ENCODE measurements at places on chromosomes 6 and 20. TPM values are rescaled to one million over a fixed set of nuclear protein-coding genes. Genes with fewer than 3 reads are reported as not detected.

DNA sequence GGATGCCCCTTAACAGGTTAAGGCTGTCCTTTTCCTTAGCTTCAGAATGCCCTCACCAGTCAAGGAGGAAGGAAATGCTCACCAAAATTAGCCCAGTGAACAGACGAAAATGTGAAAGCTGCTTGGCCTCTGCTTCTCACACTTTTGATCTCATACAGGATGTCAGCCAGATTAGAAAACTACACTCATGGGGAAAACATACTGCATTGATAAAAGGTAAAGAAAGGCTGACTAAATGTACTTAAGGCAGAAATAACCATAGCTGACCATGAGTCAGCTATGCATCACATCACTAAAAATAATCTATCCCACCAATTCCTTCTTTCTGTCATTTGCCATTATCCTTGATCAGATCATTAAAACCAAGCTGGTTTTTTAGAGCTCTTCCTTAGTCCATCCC lies 198.4 kb upstream of the TENT5A start:
- DNase-seq, result no peak

GRCh38 chr6:63649847-63650265 lies 14.3 kb downstream of the PHF3 start:
- no peak for DNase-seq

- no peak for DNase-seq
Observed at GRCh38 chr20:32988008-32988407, 16.2 kb downstream of the SUN5 start.

DNA sequence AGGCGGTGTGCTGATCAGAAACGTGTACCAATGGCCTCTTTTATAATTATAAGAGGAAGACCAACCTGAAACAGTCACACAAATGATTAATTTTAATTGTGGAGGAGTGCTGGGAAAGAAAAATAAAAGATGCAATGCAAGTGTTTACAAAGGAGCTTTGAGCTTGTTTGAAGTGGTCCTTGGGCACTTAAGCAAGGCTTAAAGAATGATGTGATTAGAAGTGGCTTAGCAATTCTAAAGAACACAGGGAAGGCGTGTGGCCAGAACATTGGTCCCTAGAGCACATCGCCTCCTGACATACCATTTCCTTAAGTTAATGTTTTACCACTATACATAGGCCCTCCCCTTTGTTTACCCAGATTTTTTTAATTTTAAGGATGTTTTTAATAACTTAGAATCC lies 26.1 kb downstream of the PTPN1 start:
- no peak for DNase-seq

DNA sequence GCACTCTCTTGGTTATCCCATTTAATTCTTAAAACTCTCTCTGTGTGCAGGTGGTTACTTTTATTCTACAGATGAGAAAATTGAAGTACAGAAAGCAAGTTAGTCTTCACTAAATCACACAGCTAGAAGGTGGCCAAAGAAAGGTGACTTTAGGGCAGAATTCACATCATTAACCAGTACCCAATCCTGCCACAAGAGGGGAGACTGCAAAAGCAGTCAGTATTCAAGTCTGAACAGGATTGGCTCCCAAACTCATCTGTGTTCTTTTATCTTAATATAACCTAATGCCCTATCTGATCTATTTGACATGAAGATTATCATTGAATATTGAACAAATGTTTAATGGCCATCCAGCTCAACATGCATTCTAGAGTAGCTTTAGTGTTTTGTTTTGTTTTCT lies 225.3 kb upstream of the FAM83B start:
- DNase-seq, result peak; percentile 48

- DNase-seq, result no peak
Observed at GRCh38 chr6:133966654-133967329, 13.8 kb downstream of the TBPL1 start.

DNA sequence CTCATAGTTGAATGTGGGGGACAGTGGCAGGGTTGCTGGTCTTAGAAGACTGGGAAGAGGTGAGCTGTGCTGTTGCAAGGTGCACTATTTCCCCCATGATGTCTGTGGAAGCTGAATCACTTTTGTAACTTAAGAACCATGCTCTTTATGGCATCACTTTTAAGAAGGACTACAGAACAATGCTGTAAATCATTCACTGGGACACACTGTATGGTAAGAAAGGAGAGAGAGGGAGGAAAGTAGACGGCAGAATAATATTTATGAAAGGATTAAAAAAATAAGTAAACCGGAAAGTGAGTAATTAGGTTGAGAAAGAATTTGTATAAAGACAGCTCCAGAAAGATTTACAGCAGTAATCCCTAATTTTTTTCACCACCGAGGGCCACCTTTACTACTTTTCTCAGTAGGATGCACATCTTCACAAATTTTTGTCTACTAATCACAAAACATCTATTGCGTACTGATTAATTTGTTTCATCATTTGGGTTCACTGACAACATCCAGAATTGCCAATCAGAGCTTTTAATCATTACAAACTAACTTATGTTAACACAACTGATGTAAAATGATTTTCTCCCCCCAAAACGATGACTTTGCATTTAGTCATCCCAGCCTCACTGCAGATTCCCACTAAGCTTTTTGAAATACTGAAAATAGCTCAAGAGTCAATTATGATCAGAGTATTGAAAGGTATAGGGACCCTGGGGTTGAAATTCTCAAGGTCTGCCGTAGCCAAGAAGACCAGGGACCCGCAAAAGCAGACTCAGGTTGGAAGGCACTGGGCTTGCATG lies 560.7 kb upstream of the NOX3 start:
- DNase-seq, result no peak

GRCh38 chr6:84242265-84242664 lies 14.8 kb upstream of the CEP162 start:
- DNase-seq, result no peak

- DNase-seq, result no peak
Observed at GRCh38 chr20:54040531-54040930, 29.9 kb downstream of the BCAS1 start.

DNA sequence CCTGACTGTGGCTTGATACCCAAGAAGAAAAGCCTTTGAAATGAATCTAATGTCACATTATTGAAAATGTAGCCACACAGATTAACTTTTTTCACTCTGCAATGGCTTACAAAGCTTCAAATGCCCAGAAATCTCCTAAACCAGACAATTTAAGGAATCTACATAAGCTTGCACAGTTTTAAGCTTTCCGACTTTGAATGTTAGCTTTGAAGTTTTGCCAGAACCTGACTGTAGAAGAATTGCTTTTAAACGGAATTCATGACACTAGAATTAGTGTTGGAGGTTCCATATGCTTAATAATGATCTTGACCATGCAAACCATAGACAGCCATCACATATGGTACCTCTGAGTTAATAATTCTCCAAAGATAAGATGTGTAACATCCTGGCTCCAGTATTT lies 798.5 kb upstream of the EPHA7 start:
- no peak for DNase-seq

DNA sequence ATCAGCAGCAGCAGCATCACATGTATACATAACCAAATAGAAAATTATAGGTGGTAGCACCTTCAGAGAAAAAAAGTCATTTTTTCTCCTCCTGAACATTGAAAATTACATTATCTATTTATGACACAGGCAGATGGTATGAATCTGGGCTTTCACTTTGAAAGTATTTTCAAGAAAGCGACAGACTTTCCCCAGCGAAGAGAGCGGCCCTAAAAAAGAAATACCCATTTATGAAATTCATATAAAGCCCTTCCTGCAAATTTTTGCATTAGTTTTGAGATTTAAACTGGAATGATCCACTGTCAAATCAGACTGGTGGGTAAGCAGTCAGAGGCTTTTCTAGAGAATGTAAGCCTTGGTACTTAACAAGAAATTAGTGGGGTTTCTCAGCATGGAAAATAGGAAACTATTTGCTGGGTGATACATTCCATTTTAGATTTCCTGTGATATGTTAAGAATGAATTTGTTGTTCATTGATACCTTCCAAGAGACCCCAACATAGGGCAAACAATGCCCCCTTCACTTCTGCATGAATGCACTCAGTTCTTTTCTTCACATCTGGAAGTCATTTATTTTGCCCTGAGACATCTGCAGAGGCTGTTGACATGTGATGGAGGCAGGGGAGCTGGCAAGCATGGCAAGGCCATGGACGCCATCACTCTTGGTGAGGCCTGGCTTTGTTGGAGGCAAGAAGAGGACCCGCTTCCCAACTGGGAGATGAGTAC lies 147.0 kb downstream of the LINC00237 start:
- no peak for DNase-seq

DNA sequence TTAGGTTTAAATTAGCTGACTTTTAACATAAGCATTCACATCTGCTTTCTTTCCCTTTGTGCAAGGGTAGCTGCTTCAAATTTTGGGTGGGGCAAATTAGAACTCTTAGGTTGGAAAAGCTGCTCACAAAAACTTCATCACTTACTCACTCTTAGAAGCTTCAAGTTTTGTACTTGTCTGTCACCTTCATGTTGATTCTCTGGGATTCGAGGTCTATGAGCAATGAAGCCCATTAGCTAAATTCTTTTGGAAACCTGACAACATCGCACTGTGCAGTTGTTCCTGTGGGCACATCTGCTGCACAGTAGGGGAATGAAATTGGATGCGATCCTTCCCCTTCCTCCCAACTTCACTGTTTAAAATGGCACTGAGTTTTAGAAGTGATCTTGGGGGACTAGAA lies 156.1 kb downstream of the UBE3D start:
- DNase-seq, result no peak

DNA sequence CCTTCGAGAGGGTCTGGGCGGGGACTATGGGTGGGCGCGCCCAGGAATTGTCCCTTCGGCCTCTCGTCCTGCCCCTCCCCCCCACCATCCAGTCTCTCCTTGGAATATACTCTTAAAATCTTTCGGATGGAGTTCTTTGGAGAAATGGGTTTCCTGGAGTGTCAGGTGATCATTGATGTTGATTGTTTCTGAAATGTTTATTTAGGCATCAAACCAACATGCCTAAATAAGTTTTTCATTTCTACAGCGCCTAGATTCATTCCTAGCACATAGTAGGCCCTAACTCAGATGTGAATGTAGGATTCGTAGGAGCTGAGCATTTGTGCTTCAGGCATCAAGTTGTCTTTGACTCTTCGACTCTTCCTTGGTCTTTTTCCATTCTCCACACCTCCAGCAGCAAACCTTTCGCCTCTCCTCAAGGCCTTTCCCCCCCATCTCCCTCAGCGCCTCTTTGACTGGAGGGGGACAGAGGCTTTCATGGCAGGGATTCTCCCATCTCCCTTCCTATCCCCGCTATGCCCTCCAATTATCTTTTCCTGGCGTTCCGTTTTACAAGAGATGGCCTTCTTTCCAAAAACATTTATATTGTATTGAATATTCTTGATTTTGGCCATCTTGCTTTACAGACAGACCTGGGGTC lies 610 bp downstream of the CASP8AP2 start:
- no peak for DNase-seq

DNA sequence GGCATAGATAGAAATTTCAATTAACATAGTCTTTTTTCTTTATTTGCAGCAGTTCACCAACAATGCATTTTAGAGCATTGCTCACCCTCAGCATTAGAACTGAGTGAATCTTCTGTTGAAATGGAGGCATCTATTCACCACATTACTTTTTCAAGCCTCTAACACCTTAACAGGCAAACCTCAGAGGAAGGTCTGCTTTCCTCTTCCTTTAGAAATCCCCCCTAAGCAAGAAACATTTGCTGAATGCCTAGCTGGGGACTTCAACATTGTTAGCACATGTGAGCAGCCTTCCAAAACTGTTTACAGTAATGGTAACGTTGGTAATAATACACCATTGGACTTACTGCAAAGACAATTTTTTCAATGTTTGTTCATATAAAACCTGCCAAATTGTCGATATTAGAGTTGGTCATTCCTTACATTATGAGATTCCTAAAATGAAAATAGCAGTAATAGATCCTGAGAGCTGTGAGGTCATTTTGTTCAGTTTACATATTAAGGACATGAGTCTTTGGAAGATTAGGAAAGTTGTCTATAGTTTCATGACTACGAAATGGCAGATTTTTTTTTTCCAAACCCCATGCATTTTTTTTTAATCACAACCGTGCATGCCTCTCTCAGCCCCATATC lies 20.6 kb upstream of the AKIRIN2 start:
- DNase-seq, result no peak

DNA sequence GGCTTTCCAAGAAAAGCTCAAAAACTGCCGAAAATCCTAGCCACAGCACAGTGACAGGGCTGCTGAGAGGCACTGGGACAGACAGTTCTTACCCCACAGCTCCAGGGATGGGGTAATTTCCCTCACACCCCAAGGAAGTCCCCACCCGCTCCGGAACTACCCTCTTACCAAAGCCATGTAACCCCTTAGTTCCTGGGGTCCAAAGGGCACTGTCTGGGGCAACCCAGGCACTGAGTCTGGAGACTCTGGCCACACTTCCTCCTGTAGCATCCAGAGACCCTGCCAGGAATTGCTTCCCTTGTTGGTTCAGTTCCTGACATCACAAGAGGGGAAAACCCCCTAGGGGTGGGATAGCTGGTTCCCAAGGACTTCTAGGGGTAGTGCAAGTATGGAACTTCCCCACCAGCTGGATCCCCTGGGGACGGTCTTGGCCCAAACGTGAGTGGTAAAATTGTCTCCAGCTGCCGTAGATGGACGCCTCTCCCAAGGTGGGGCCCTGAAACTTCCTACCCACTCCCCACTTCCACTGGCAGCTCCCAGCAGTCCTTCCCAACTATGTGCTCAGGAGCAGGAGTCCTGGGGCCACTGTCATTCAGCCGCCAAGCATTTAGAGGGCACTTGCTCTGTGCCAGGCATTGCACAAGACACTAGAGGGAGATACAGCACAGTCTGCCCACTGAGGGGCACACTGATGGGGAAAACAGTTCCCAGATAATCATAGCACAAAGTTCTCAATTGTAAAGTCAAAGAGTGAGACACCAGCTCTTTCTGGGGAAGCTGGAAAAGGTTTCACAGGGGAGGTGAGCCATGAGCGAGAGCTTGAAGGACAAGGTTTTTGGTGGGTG lies 17.2 kb upstream of the HCK start:
- DNase-seq, result no peak

DNA sequence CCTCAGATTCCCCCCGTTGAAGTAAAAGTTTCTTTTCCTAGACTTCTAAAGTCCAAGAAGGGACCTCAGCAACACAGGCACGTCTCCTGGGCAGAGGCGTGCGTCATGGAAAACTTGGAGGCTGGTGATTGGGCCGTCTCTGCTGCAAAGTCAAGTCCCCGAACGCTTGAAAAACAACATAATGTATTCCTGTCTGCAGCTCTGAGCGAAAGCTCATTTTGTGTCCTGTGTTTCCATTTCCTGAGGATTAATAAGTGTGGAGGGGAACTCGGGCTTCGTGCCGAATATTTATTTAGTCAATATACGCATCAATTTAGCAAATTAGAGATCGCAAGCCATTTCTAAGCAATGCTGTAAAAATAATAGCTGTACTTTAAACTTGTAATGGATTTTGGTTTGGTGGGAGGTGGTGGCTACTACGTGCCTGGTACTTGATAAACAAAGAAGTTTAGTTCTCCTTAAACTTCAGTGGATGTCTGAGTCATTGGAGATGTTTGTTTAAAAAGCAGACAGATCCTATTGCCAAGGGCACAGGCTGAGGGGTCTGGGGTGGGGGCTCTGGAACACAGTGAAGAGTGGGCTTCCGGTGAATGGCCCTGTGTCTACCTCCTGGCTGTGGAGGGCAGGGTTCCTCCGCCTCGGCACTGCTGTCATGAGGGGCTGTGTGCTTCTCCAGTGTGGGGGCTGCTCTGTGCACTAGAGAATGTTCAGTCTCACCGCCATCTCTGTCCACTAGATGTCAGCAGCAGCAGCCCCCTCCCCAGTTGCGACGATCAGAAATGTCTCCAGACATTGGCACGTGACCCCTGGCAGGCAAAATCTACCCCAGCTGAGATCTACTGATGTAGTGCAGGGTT lies 21.8 kb downstream of the PCK1 start:
- peak; percentile 52 for DNase-seq

- no peak for DNase-seq
Observed at GRCh38 chr20:48984575-48985219, 61.4 kb upstream of the CSE1L start.

Gene OPRL1
- 10.2 TPM for total RNA-seq

Gene FAM83C
- not detected for total RNA-seq

Gene MUCL3
- total RNA-seq, result not detected

Gene GSTA5
- not detected for total RNA-seq

Gene C4A
- 6.1 TPM for total RNA-seq
